ENCODE measurements at places on chromosomes 16 and 17. TPM values are rescaled to one million over a fixed set of nuclear protein-coding genes. Genes with fewer than 3 reads are reported as not detected.

DNA sequence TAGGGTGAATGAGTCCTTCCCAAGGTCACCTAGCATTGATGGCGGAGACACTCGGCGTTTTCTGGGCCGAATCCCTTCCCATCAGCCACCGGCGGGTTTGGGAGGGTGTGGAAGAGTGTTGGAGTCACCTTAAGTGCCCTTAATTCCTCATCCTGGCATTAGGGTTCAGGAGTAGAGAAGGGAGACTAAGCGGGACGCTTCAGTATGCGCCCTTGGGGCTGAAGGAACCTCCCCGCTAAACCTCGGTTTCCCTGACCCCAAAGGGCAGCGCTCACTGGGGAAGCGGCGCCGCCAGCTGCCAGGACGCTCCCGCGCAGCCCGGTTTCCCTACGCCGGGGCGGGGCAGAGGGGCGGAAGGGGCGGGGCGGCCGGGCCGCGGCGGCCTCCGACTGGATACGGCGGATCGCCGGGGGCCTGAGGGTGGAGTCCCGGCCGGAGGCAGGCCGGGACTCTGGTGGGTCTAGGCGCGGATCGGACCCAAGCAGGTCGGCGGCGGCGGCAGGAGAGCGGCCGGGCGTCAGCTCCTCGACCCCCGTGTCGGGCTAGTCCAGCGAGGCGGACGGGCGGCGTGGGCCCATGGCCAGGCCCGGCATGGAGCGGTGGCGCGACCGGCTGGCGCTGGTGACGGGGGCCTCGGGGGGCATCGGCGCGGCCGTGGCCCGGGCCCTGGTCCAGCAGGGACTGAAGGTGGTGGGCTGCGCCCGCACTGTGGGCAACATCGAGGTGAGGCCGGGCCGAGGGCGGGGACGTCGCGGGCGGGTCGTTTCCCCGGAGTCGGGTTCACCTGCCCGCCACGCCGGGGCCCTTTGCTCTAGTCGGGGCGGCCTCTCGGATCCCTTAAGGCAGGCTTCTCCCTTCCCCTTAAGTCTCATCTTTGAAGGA lies at the start of gene DHRS11:
Gene DHRS11, plus strand, starts transcription at position 446 of the 882 bp plus-strand sequence. Its CDS starts 131 bp downstream, at position 577.
- DNase-seq = peak; percentile 92

DNA sequence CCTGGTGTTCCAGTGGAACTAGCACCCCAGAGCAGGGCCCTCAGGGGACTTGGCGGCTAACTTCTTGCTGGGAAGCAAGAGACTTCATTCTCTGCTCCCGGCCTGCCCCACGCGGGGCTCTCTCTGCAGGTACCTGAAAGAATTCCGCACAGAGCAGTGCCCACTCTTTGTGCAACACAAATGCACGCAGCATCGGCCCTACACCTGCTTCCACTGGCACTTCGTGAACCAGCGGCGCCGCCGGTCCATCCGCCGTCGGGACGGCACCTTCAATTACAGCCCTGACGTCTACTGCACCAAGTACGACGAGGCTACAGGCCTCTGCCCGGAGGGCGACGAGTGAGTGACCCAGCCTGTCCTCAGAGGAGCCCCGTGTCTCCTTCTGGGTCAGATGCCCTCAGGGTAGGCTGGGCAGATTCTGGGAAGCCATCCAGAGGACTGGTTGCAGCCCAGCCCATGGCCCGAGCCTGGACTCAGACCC lies 25.1 kb downstream of the UNK start:
- no peak for DNase-seq

GRCh38 chr17:68606451-68607307 lies 5.5 kb upstream of the FAM20A start:
- no peak for DNase-seq

- no peak for DNase-seq
These were observed 743.1 kb downstream of the KCNJ18 start for GRCh38 chr17:22435231-22435974.

DNA sequence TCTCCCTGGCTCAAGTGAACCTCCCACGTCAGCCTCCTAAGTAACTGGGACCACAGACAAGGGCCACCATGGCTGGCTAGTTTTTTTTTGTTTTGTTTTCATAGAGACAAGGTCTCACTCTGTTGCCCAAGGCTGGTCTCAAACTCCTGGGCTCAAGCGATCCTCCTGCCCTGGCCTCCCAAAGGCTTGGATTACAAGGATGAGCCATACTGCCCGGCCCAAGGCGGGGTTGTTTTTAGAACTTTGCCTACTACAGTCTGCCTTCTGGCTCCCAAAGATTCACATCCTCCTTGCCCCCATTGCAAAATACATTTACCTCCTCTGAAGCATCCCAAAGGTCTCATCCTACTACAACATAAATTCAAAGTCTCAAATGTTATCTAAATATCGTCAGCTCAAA lies 49.5 kb upstream of the PHOSPHO1 start:
- no peak for DNase-seq

DNA sequence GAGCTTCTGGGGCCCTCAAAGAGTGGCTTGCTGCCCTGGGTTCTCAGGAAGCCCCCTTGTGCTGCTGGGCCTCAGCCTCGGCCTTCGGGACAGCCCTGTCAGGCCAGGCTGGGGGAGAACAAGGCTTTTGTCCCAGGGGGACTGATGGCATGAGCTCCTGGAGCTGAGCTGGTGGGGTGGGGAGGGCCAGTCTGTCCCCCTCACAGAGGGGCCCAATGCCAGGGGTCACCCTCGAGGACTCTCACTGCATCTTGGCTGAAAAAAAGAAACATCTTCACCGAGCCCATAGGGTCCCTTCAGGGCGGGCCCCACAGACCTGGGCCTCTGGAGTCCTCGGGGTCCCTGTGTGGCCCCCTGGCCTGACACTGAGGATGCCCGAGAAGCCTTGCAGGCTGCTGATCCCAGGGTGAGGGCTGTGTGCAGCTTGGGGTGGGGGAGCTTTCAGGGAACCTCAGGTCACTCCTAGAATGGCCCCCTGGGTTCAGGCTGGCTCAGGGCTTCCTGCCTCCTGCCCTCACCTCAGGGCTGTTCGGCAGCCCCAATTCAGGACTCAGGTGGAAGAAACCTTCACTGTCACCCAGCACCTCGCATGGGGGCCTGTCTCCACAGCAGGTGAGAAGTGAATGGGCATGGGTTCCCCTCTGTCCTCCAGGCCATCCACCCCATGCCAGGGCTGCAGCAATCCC lies 90.5 kb downstream of the TNFRSF13B start:
- DNase-seq = no peak

GRCh38 chr17:81984773-81985410 lies 7.5 kb downstream of the ASPSCR1 start:
- no peak for DNase-seq

- no peak for DNase-seq
These were observed 10.5 kb upstream of the NKD1 start for GRCh38 chr16:50537533-50538290.

GRCh38 chr17:57604771-57605674 lies 140.1 kb downstream of the CCDC182 start:
- DNase-seq = no peak

Gene TEX19
- total RNA-seq = not detected

Gene NECAB2
- total RNA-seq = not detected

GRCh38 chr17:42673885-42674754 lies 2.7 kb downstream of the PLEKHH3 start:
- DNase-seq = peak; percentile 55

Gene FASN
- 118 TPM for total RNA-seq

Data from hepatocyte (in vitro differentiated cells).